DMS 273 treated with DMSO at 0.1 percent for 48 hours (cell line): ENCODE measurements at places on chromosomes 4 and X.

DNA sequence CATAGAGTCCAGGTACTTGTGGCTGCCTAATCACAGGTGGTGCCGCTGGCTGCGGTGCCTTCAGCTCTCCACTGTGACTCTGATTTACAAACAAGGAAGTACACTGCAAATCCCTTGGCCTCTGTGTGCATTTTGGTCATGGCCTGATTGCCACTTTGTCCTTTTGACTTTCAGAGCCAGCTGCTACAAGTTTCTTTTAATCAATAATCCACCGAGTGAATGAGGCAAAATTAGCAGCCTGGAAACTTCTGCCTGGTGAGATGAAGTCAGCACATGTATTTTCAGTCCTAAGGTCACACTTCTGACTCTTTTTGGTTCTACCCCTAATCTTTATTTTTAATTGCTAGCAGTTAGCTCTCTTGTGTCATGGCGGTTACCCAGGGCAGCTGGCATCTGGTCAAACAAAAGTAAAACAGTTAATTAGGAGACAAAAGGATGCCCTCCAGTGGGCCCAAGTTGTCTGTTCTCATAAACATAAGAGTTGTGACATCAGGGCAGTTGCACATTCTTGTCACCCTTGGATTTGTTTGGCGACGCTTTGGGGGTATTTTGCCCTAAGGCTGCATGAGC is 62.3 kb upstream of the LNX1 start:
- DNase-seq = no peak

GRCh38 chr4:112451831-112452230 is 64.1 kb downstream of the NEUROG2 start:
- DNase-seq = no peak

DNA sequence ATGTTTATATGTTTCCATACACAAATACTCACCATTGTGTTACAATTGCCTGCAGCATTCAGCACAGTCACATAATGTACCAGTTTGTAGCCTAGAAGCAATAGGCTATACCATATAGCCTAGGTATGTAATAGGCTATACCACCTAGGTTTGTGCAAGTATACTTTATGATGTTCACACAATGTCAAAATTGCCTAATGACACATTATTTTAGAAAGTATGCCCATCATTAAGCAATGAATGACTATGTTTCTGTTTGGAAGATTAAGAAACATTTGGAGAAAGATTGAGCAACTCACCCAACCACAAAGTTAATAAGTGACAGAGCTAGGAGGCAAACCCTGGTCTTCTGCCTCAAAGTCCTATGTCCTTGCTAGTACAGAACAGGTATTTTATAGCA is 96.8 kb upstream of the GRIA3 start:
- no peak for DNase-seq

DNA sequence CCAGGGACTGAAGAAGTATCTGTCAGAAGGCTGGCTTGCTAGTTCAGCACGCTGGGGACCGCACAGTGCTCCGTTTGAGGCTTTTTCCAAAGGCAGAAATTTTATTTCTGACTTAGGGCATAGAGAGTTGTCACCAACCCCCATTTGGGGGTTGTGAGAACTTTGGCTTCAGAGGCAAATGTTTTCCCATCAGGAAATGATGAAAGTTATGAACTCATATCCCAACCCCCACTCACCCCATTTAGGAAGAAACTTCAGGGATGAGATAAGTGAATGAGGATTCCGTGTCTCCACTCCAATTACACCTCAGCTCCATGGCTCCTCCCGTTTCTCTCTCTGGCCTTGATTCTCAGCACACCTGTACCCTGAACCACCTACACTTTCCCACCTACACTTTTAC is 4.3 kb upstream of the WDR13 start:
- no peak for DNase-seq

DNA sequence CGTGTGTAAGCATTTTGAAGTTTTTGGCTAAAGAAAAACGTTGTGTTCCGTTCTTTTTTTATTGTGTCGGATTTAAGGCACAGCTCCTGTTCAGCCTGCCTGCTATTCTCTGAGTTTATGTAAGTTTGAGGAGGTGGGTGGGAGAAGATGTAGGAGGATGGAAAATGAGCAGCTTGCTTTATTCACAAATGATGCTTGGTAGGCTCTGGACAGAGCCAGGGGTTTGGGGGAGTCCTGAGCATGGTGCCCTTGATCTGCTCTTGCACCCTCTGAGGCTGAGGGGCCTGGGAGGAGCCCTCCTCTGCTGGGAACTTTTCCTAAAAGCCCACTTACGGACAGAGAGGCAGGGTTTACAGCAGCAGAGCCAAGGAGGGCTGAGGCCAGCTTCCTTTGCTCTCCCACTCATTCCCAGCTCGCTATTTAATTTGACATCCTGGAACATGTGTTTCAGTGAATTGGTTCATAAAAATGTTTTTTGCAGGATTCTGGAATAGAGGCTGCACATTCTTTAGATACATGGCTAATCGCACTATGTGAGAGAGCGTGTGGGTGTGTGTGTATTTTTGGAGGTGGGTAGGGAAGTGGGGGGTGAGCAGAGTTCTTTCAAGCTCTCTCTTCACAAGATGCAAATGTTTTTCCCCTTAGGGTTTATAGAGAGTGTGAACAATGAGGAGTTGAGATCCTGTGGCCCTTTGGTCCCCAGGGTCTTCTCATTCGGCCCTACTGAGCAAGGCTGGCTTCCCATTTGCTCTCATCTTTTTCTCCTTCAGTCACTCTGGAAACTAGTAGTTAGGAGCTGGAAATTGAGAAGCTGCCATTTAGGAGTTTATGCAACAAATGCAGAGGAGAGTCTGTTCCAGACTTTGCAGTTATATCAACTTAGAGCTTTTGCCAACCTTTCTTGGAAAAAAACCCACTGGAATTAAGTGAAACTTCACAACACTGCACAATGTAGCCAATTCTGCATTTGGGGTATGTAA is 32.1 kb downstream of the TMEM131L start:
- no peak for DNase-seq

DNA sequence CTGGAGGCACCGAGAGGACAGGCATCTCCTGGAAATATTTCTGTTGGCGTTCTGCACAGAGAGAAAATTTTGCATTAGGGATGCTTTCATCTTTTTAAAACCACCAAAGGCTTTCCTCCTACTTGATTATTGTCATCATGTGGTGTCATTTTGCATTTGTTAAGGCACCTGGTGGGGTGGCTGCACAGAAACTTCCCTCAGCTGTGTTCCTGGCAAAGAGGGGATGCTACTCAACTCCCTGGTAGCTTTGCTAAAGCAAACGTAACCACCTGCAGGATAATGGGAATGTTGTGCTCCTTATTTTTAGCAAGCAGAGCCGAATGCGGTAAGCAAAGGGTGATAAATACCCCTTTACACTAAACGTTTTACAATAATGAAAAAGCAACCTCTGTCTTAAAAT is 229.8 kb downstream of the STIM2 start:
- no peak for DNase-seq

- DNase-seq = peak; percentile 98
These were observed 42.7 kb downstream of the ASMT start for GRCh38 chrX:1657367-1658070.

- no peak for DNase-seq
These were observed 50.4 kb downstream of the STX18 start for GRCh38 chr4:4491396-4491893.

- no peak for DNase-seq
These were observed 33.6 kb downstream of the ZNF330 start for GRCh38 chr4:141254326-141254725.

DNA sequence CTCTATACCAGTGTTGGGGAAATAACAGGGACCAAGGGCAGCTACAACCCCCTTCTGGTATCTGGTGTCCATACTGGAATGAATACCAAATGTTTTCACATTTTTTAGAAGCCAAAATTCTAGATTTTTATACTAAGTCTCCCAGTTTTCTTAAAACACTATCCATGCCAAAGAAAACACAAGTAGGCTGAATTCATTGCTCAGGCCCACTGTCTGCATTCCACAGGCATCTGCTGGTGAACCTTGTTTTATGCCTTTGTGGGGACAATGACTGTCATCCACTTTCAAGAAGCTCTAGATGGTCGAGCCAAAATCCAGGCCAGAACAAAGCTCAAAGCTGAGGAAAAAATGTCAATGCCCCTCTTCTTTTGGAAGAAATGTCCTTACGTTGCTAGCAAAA is 213.4 kb upstream of the RASGEF1B start:
- DNase-seq = no peak

GRCh38 chr4:118842055-118842454 is 6.1 kb upstream of the SEC24D start:
- no peak for DNase-seq

DNA sequence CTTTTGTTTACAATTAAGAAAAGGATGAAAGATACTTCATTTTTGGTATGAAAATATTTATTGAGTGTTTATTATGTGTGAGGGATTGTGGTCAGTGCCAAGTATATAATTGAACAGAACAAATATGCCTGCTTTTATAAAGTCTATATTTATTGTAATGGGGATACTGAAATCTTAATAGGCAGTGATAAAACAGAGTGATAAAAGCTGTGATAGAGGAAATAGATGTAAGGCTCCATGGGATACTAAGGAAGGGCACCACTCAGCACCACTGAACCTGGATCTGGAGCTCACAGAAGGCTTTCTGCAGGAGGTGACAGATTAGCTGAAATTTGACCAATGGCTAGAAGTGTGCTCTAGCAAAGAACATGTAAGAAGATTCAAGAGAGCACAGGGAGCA is 263.5 kb downstream of the C4orf33 start:
- no peak for DNase-seq

- DNase-seq = no peak
These were observed 8.0 kb downstream of the NUDT6 start for GRCh38 chr4:122914292-122914904.

GRCh38 chr4:179626687-179627086 is 2184.4 kb upstream of the AGA start:
- DNase-seq = no peak

GRCh38 chr4:55491486-55491885 is 55.2 kb downstream of the CLOCK start:
- no peak for DNase-seq

GRCh38 chrX:349196-349595 is 30.6 kb upstream of the GTPBP6 start:
- no peak for DNase-seq

GRCh38 chr4:24922416-24922815 is 9.6 kb upstream of the CCDC149 start:
- DNase-seq = no peak

DNA sequence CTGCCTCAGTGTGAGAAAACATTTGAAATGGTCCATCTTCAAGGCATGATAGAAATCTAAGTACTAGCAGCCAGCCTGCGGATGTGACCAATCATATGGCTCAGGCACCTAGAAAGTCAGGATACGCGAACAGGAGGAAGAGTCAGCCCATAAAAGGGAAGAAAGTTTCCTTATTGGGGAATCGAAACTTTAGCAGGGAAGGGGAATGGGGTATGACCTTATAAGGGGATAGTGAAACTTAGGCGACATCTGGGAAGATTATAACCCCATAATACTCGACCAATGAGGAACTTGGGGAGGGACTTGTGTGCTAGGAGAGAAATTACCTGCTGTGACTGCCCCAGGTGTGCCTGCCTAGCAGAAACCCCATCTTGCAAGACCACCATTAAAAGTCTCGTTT is 26.2 kb upstream of the PYURF start:
- no peak for DNase-seq

DNA sequence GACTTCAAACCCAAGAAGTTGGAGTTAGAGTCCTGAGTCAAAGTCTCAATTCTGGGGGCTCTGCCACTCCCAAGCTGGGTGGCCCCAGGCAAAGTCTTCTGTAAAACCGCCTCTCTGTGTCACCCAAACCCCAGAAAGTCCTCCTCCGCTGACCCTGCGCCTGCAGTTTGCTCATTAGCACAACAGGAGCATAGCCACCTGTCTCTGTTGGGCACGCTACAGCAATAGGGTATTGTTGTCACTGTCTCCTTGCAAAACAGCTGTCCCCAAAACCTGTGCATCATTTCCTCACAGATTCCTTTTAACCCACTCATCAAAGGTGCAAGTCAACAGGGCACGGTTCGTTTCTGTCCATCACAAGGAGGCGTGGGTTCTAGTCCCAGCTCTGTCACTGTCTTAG is 8.0 kb upstream of the DGAT2L6 start:
- no peak for DNase-seq
